Activated T-cell treated with anti-CD3 and anti-CD28 coated beads for 4 hours (primary cell): ENCODE measurements at places on chromosomes 11 and 22.

- DNase-seq, result no peak
These were observed 192.8 kb downstream of the GRIK4 start for GRCh38 chr11:120704256-120704750.

GRCh38 chr11:111427471-111427912 is 48.4 kb upstream of the POU2AF1 start:
- DNase-seq, result no peak

GRCh38 chr22:31556627-31557203 is 60.4 kb downstream of the SFI1 start:
- DNase-seq, result no peak

DNA sequence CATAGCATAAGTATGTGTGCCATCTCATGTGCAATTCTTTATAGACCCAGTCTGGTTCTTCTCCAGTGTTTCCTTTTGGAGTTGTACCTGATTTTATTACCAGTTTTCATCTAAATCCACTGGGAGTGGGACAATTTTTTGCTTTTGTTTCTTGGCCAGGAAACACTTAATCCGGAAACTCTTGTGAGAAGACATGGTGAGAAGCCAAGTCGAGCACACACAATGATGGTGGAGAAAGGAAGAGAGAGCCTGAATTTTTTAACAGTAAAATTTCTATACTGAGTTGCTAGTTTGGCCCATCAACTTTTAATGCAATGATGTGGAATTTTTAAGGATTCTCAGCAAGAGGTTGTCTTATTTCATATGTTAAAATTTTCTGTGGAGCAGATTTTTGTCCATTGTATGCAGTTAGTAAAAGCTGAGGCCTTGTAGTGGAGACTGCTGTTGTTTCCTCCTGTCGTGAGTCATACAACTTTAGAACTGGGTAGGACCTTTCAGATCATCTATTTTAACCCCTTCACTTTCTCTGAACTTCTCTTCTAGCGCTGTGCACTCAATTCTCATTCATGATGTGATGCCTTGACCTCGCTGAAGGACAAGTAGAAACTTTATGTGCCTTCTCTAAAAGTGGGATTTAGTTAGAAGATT is 17.1 kb downstream of the FAR1 start:
- no peak for DNase-seq

DNA sequence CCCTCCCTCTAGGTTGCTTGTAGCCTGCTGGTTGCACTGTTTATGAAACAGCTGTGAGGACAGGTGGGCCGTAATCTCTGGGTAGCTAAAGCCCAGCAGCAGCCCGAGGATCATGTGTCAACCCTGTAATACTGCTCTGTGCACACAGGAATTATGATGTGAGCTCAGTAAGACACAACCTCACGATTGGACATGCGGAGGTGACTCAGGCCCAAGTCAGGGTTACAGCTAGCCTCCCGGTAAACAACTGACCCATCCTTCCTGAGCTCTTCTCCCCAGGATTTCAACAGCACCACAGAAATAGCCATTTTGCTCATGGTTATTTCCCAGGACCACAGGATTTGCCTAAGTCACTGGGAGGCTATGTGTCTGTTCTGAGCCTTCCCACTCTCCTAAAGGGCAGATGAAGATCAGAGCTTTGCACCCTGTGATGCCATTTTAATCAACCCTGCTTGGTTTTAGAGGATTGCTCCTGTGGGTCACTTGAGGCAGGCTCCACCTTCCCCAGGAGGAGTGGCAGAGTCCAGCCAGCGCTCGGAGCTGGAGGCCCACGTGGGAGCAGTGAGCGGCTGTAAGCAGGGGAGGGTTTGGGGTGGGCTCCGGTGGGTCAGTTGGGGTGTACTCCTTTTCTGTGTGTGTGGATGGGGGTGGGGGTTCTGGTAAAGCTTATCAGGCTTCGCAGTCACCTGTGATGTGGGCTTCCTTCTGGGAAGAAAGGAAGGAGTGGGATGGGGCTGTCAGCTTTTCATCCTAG is at the start of gene AMPD3:
AMPD3 (plus strand) TSS at position 387 of the 754 bp plus-strand sequence. CDS start 6,256 bp downstream, outside the sequence.
- DNase-seq, result no peak

DNA sequence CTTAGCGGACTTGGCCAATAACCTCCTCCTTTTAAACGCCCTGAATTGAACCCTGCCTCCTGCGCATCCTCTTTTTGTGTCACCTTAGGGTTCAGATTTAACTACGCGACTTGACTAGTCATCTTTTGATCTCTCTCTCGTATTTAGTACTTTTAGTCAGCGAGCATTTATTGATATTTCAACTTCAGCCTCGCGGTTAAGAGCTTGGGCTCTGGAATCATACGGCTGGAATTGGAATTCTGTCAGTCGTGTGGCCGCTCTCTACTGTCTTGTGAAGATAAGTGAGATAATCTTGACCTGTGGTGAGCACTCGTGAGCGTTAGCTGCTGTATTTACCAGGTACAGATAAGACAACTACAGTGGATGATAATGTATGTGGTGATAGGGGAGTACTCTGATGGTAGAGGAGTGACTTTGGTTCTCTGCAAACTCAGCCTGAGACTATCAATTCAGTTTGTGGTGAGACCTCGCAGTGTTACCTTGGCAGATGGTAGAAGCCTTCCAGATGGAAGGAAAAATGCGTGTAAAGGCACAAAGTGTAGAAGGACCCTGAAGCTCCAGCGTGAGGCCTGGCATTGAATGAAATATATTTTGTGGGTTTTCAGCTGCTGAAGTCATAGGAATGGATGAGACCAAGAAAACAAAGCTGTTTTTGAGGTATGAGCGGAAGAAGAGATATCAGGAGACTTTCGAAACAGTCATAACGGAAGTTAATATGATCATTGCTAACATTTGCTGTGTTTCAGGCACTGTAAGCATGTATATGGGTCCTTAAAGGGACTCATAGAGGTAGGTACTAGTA is 682 bp downstream of the ATM start:
- DNase-seq, result peak; percentile 19

- DNase-seq, result no peak
These were observed 17.4 kb upstream of the ARHGAP8 start for GRCh38 chr22:44734801-44735517.

DNA sequence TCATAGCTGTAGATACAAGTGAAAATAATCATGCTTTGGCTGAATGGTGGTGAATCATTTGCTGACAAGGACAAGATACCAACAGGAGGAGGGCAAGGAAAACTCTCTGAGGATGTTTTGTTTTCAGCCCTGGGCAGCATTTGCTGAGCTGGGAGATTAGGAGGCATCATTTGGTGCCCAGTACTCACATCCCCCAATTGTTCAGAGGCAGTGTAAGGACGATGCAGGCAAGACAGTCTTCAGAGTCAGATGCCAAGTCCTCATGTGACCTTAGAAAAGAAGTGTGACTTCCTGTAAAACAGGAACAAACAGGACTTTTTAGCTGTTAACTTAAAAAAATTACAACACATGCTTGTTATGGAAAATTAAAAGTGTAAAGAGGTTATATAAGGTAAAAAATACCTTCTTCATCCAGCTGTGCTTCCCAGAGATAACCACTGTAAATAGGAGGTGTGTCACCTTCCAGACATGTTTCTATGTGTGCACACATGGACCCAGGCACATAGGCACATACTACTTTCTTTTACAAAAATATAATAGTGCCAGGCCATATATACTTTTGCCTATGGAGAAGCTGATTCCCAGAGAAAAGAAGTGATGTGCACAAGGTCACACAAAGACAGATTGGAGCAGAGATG is 18.0 kb downstream of the CNTF start:
- no peak for DNase-seq
